ENCODE measurements at places on chromosomes 1 and 21.

DNA sequence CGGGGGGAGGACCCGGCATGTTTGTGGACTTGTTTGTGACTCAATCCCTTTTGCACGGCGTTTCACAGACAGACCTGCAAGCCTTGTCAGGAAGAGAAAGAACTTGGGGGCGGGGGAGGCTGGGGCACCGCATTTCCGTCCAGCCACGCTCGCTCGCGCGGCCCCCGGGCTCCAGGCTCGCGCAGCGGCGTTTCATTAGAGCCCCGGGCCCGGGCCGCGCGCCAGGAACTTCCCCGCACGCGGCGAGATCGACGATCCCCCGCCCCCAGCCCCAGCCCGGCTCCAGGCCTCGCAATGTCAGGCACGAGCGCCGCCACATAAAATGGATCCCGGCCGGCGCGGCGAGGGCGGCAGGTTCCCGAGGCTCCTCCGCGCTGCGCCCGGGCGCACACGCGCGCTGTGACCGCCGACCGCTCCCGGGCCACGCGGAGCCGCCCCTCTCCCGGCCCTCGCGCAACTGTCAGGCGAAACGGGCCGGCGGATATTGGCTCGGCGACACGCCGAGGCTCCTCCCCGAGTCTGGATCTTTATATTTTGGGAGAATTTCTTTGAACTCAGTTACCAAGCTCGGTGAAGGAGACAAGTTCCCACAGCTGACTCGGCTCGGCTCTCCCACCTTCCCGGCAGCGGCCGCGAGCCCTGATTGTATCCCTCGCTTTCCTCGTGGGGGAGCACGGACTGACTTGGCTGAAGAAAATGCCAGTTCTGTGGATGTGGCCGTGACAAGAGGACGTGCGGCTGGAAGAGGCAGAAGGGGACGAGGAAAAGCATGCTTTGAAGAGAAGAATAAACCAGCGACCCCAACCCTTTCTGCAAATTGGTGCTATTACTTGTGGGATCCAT, at the start of gene KIF26B:
KIF26B (plus strand) TSS at position 557 of the 843 bp plus-strand sequence. CDS start 440 bp downstream, outside the sequence.
- DNase-seq = peak; percentile 20

- no peak for DNase-seq
Measured at GRCh38 chr1:31670593-31670964, 25.9 kb upstream of the PEF1 start.

GRCh38 chr1:181469829-181470228, 13.5 kb upstream of the CACNA1E start:
- DNase-seq = no peak

DNA sequence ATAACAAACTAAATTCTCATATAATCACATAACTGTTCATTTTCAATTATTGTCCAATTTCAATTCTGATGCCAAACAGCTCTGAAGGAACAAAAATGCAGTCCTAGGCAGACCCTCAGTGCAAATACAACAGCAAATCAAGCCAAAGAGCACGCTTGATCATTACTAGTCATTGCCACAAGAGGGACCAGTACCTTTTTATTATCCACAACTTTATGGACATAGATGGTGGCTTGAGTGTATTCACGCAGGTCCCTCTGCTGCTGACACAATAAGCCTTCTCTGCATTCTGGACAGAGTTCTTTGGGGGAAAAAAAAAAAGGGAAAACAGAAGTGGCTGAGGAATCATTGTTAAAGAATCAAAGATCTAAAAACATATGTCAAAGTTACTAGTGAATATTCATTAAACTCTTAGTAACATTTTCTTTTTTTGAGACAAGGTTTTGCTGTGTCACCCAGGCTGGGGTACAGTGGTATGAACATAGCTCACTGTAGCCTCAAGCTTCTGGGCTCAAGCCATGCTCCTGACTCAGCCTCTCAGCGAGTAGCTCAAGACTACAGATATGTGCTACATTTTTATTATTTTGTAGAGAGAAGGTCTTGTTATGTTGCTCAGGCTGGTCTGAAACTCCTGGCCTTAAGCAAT, 34.3 kb upstream of the RAP1GAP start:
- DNase-seq = no peak

DNA sequence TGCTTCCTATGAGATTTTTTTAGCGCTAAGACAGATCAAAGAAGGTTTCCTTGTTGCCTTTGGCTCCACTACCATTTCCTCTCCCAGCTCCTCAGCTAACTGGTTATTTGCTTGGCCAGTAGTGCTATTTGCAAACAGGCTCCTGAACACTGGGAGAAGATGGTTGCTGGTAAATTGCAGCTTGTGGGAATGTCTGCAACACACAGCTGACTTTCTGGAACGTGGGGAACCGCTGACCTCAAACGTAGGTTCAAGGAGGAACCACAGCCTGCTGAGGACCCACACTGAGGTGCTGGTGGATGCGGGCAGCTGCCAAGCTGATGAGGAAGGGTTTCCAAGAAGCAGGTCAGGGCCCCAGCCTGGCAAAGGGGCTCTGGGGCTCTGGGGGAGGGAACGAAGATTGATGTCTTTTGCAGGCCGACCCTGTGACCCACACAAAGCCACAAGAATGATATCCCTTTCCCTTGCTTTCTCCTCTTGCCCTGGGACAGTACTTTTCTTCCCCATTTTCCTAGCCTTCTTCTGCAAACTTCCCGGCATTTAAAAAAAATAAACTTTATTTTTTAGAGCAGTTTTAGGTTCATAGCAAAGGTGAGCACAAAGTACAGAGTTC, 24.8 kb downstream of the GNG4 start:
- DNase-seq = no peak

GRCh38 chr1:117284399-117285215, 73.9 kb upstream of the VTCN1 start:
- no peak for DNase-seq

- no peak for DNase-seq
Measured at GRCh38 chr1:151175041-151175741, 590 bp downstream of the TMOD4 start.

GRCh38 chr1:160747717-160748116, 8.7 kb downstream of the SLAMF7 start:
- DNase-seq = no peak

DNA sequence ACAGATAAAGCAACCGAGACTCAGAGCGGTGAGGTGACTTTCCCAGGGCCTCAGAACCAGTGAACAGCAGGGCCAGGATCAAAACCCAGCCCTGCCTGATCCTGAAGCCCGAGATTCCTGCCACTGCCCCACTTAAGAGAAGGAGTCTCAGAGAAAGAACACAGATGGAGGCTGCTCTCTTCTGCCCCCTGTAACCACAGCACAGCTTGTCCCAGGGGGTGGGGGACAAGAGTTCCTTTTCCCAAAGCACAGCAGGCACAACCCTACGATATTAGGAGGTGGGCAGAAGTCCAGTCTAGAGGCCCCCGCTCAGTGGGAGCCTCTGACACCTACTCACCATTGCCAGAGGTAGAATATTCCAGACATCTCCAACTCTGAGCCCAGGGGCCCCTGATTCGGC, 24.0 kb upstream of the VWA5B1 start:
- DNase-seq = no peak

DNA sequence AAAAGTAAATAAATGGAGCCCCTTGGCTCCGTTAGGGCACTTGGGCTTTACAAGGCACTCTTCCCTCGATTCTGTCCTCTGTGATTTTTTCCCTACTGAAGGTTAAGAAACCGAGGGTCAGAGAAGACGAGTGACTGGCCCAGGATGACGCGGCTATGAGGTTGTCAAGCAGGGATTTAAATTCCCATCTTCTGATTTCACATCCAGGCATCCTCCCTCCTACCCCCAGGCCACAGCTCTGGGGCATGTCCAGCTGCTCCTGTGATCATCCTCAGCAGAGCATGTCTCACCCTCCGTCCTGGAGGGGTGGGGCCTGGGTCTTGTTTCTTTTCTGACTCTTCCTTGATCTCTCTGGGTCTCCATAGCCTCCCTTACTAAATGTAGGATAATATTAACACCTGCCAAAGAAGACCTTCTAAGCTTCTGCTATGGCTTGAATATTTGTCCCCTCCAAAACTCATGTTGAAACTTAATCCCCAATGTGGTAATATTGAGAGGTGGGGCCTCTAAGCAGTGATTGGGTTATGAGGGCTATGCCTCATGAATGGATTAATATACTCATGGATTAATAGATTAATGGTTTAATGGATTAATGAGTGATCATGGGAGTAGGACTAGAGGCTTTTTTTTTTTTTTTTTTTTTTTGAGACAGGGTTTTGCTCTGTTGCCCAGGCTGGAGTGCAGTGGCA, 4.6 kb downstream of the CRYBG2 start:
- no peak for DNase-seq

- no peak for DNase-seq
Measured at GRCh38 chr1:203153989-203154821, 21.4 kb downstream of the MYBPH start.
